Uterus (tissue), 4 donors: ENCODE measurements at places on chromosomes 7 and 10. TPM values are rescaled to one million over a fixed set of nuclear protein-coding genes. Genes with fewer than 3 reads are reported as not detected.

GRCh38 chr10:18450298-18450697 lies 201.1 kb downstream of the NSUN6 start:
- no peaks in the 10 kb centered on the region for H3K36me3 ChIP-seq
- no peaks in the 10 kb centered on the region for H3K4me1 ChIP-seq
- no peak overlapping the region for H3K4me3 ChIP-seq
- DNase-seq, result no peak
- H3K27me3 ChIP-seq, result no peaks in the 10 kb centered on the region
- H3K27ac ChIP-seq, result no peak overlapping the region

DNA sequence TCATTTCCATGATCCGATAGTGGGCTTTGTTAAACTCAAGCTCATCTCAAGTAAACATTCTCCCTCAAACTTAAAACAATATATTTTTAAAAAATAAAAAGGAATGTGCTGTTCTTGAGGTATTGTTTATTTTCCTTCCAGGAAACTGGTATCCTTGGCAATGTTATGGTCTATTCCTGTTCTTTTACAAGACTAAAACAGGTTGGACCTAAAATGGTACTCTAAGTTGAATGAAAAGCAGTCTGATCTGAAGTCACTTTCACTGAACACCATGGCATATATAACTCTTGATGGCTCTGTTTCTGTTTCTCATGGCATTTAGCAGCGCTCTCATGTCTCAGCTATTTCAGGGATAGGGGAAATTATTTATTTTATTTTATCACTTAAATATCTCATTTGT lies 70.1 kb downstream of the PODXL start:
- no peaks in the 10 kb centered on the region for H3K36me3 ChIP-seq
- H3K4me1 ChIP-seq, result no peaks in the 10 kb centered on the region
- no peaks in the 10 kb centered on the region for H3K27me3 ChIP-seq
- no peak overlapping the region for H3K4me3 ChIP-seq
- H3K27ac ChIP-seq, result no peak overlapping the region

DNA sequence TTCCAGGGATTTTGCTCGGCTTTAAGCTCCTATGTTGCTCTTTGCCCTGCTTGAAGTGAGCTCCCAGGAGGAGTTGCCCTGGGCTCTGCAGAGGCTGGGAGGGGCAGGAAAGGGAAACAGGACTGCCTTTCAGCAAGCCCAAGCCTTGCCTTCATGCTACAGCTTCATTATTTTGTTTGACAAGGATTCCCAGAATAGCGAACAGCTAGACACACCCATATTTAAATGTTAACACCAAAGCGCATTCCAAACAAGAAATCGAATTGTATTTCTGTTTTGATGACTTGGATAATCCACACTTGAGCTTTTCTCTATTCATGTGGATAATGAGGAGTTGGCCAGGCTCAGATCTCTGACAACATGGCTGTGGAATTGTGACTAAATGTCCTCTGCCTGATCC lies 6.3 kb downstream of the KIAA1217 start:
- H3K4me1 ChIP-seq, result no peaks in the 10 kb centered on the region
- no peak for DNase-seq
- H3K36me3 ChIP-seq, result no peaks in the 10 kb centered on the region

DNA sequence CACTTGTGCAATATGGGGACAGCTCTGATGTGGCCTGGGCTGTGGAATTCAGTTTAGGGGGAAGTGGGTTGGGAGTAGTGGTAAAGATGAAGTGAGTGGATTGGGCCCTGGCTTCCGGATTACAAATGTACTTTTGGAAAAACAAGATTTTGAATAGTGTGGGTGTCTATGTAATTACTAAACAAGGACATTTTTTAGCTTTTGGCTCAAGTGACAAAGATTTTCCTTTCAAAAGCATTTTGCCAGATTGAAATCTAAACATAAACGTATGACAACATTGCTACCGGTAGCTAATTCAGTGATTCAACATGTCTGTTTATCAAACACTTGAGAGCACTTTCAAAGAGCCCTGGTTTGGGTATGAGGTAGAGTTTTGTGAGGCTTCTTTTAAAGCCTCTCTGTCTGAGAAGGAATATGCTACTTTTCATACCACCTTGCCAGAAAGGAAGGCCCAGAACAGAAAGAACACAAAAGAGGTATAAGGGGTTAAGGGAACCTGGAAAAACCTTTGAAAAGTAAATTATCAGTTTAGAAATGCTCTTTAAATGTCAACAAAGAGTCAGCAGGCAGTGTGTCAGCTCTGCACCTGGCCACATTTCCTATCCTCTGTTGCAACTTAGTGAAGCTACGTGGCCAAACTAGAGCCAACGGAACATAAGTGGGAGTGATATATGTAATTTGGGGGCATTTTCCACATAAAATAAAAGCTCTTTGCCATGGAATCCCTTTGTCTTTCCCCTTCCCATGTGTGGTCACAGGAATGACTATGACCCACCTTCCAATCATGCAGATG lies 516.1 kb downstream of the NRG3 start:
- H3K4me3 ChIP-seq, result no peak overlapping the region
- DNase-seq, result no peak
- H3K27me3 ChIP-seq, result no peaks in the 10 kb centered on the region
- H3K27ac ChIP-seq, result no peak overlapping the region
- H3K36me3 ChIP-seq, result no peaks in the 10 kb centered on the region

- H3K4me1 ChIP-seq, result no peaks in the 10 kb centered on the region
- H3K4me3 ChIP-seq, result no peak overlapping the region
- H3K27me3 ChIP-seq, result no peaks in the 10 kb centered on the region
- no peak for DNase-seq
- no peaks in the 10 kb centered on the region for H3K36me3 ChIP-seq
- no peak overlapping the region for H3K27ac ChIP-seq
These were observed 37.5 kb downstream of the ENO4 start for GRCh38 chr10:116886772-116887171.

DNA sequence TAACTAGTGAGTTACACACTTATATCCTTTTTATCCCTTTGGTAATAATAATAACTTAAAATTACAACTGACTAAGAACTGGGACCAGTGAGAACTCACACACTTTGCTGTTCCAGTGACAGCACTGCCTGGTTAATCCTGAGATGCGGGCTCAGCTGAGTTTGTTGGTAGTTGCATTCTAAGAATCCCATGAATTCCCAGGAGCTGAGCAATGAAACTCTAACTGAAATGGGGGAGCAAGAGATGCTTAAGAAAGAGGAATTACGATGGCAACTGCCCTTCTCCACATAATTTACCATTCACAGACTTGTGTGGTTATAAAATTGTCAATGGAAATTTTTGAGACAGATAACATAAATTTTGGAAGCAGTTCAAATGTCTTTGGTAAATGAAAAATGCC lies 659.4 kb downstream of the MAGI2 start:
- no peak overlapping the region for H3K4me3 ChIP-seq
- H3K4me1 ChIP-seq, result no peaks in the 10 kb centered on the region
- DNase-seq, result no peak
- no peak overlapping the region for H3K27ac ChIP-seq

DNA sequence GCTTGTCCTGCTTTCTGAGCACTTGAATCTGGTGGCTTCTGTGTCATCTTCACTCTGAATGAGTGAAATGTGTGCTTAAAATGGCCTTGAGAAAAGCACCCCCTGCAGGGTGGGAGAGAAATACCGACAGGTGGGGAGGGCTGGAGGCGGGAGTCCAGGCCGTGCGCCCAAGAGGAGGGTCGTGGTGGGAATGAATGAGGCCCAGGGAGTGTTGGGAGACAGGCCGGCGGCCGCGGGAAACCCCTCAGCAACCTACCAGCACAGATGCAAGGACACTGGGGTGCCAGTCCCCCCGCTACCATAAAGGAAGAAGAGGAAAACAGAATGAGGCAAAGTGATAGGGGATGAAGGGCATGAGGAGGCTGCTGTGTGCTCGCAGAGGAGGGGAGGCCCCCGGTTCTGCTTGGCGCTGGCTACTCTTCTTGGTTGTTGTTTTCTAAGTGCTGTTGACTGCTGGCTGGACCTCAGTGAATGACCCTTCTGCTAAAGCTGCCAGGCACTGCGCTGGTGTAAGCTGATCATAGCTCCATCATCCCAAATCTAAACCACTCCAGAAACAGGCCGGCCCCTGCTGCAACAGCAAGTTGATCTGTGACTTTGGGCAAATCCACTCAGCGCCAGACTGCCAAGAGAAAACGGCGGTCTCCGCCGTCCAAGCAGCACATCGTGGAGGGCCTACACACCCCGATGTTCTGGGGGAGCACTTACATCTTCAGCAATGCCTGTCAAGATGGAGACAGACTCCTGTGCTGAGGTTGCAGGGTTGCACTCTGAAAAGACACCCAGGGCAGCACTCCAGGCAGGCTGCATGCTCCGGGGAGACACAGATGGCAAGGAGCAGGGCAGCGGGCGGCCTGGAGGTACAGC lies 378.5 kb downstream of the DNAJB6 start:
- no peak overlapping the region for H3K27ac ChIP-seq
- no peaks in the 10 kb centered on the region for H3K4me1 ChIP-seq
- no peaks in the 10 kb centered on the region for H3K36me3 ChIP-seq
- no peak overlapping the region for H3K4me3 ChIP-seq
- H3K27me3 ChIP-seq, result no peaks in the 10 kb centered on the region
- no peak for DNase-seq

- no peaks in the 10 kb centered on the region for H3K27me3 ChIP-seq
- H3K27ac ChIP-seq, result no peak overlapping the region
- H3K36me3 ChIP-seq, result no peaks in the 10 kb centered on the region
- H3K4me1 ChIP-seq, result no peaks in the 10 kb centered on the region
- no peak overlapping the region for H3K4me3 ChIP-seq
These were observed 549.2 kb upstream of the SEMA3D start for GRCh38 chr7:85736085-85736484.

DNA sequence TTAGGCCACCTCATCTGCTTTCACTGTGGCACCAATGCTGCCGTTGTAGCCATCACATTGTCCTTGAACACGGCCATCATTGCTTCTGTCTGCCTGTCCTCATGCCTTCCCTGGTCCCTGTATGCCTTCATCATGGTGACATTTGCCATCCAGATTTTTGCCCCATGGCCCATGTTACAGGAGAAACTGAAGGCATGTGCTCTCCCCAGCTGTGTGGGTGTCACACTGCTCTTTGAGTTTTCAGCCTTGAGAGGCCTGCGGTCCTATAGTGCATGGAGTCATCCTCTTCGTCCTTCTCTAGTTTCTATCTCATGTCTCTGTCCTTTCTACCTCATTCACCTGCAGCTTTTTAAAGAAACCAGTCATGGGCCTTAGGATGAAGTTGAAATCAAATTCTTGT lies 6.2 kb upstream of the SLC26A3 start:
- H3K27ac ChIP-seq, result no peak overlapping the region
- no peaks in the 10 kb centered on the region for H3K36me3 ChIP-seq
- H3K4me3 ChIP-seq, result no peak overlapping the region
- no peaks in the 10 kb centered on the region for H3K27me3 ChIP-seq
- no peaks in the 10 kb centered on the region for H3K4me1 ChIP-seq

GRCh38 chr7:1598286-1598685 lies 28.5 kb upstream of the PSMG3 start:
- no peak overlapping the region for H3K27ac ChIP-seq
- no peak for DNase-seq
- H3K4me1 ChIP-seq, result no peaks in the 10 kb centered on the region

DNA sequence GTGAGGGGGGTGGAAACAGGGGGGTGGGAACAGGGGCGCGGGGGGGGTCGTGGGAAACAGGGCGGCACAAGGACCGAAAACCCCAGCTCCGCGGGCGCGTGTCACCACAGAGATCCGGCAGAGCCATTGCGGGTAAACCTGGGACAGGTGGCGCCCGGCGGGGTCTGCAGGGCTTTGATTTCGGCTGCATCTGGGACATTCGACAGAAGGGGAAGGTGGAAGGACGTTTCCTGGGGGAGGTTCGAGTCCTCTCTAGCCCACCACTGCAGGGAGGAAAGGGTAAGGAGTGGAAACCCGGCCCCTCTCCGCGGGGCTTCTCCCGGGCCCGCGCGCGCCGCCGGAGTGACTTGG lies 7.5 kb downstream of the NKX2-3 start:
- H3K27me3 ChIP-seq, result peaks cover 60% of the 10 kb centered on the region
- H3K4me3 ChIP-seq, result no peak overlapping the region
- no peak for DNase-seq

GRCh38 chr7:99824091-99824490 lies 3.7 kb upstream of the CYP3A43 start:
- no peak overlapping the region for H3K27ac ChIP-seq
- no peaks in the 10 kb centered on the region for H3K36me3 ChIP-seq
- no peaks in the 10 kb centered on the region for H3K4me1 ChIP-seq
- H3K4me3 ChIP-seq, result no peak overlapping the region
- H3K27me3 ChIP-seq, result no peaks in the 10 kb centered on the region

DNA sequence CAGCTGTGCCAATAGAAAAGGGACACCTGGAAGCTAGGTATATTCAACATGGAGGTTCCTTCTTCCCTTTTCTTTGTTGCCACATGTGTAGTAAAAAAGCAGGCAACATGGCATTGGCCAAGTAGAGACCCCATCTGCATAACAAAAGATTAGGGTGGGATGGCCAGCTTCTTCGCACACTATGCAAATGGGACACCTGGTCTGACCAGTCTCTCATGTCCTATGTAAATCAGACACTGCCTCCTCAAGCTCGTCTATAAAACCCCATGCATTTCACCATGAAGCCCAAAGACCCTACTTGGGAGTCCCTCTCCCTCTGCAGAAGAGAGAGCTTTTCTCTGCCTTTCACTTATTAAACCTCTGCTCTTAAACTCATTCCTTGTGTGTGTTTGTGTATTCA lies 53.9 kb downstream of the MYL10 start:
- no peak for DNase-seq
- H3K4me1 ChIP-seq, result no peaks in the 10 kb centered on the region
- H3K4me3 ChIP-seq, result no peak overlapping the region

DNA sequence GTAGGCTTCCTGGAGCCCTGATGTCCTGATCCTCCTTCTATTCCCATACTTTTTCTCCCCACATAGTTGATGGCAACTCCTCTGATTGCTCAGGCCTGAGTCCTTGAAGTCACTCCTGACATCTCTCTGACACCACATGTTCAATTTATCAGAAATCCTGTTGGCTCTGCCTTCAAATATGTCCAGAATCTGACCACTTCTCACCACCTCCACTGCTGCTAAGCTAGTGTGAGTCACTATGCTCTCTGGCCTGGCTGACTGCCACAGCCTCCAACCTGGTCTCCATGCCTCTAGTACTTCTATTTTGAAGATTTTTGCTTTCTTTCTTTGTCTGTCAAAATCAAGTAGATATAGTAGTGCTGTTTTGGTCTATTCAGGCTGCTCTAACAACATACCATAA lies 53.0 kb downstream of the TMEM229A start:
- H3K4me3 ChIP-seq, result no peak overlapping the region
- H3K4me1 ChIP-seq, result no peaks in the 10 kb centered on the region
- no peaks in the 10 kb centered on the region for H3K27me3 ChIP-seq
- no peak for DNase-seq
- no peak overlapping the region for H3K27ac ChIP-seq
- no peaks in the 10 kb centered on the region for H3K36me3 ChIP-seq

The MRC1 gene
- 51.8 TPM for total RNA-seq

The VCL gene
- total RNA-seq, result 313 TPM

The ENTPD7 gene
- total RNA-seq, result 1.2 TPM

The TAS2R3 gene
- 8.3 TPM for total RNA-seq

The DDX50 gene
- 48.5 TPM for total RNA-seq

The MBLAC1 gene
- 12.4 TPM for total RNA-seq

The NFE2L3 gene
- 3.6 TPM for total RNA-seq

The PRLHR gene
- 1.8 TPM for total RNA-seq

The PILRA gene
- total RNA-seq, result 20.6 TPM

The HMX2 gene
- total RNA-seq, result not detected
